Activated CD4-positive, alpha-beta T cell treated with anti-CD3 and anti-CD28 coated beads, Interleukin-2, amount 50 U/mL, for 24 hours (primary cell): ENCODE measurements at places on chromosomes 4 and X.

- no peak for DNase-seq
Observed at GRCh38 chrX:17077361-17077760, 130.9 kb downstream of the REPS2 start.

- no peak for DNase-seq
Observed at GRCh38 chr4:147741190-147741788, 9.4 kb downstream of the ARHGAP10 start.

DNA sequence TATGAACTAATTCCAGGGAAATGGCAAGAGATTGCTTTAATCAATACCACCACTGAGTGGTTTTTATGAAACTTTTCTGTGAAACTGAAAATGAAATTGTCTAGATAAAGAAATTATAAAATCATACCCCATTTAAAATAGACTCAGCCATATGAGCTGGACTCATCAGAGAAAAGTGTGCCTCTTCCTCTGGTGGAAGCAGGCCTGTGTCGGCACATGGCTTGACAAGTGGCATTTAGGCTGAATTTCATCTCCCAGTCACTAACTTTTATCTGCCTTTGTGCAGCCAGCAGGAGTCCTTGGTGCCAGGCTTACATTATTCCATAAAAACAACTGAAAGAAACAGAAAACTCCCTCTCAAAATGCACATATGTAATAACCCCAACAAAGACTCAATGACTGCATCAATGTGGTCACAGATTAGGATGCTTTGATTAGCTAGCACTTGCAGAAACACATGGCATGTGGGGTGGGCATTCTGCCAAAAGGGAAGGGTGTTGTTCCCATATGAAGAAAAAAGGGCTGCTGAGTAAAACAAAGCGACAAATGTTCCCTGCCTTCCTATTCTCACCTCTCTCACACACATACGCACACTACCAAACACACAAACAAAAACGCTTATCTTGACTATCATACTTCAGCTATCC lies 232.3 kb downstream of the PABPC4L start:
- no peak for DNase-seq

GRCh38 chrX:48196745-48197201 lies at the start of gene SSX5:
SSX5 (minus strand) TSS chrX:48196795; CDS start chrX:48195358, 1,437 bp downstream.
- DNase-seq: no peak

- DNase-seq: no peak
Observed at GRCh38 chrX:152220606-152221005, 82.2 kb upstream of the MAGEA10 start.

- DNase-seq: no peak
Observed at GRCh38 chr4:152699313-152699712, 19.5 kb upstream of the TMEM154 start.

GRCh38 chr4:124505211-124505610 lies 207.3 kb downstream of the ANKRD50 start:
- DNase-seq: no peak

- no peak for DNase-seq
Observed at GRCh38 chr4:6049985-6050384, 31.8 kb upstream of the C4orf50 start.

- DNase-seq: no peak
Observed at GRCh38 chr4:13059019-13059418, 425.1 kb downstream of the RAB28 start.

DNA sequence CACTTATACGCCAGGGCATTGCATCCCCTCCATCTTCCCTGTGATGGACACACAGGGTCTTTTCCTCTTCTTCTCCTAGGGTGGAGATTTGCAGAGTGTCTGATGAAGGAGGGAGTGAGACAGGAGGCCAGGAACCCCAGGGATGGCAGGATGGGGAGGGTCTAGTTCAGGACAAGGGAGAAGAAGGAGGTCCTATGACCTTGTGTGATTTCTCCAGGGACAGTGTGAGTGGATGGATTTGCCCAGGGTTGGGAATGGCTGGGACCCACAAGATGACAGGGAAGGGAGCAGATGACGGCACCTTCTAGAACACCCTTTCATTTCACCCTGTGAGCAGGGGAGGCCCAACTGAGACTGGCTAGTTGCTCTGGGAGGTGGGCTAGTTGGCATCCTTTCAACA lies 34.2 kb downstream of the CYTL1 start:
- DNase-seq: no peak

DNA sequence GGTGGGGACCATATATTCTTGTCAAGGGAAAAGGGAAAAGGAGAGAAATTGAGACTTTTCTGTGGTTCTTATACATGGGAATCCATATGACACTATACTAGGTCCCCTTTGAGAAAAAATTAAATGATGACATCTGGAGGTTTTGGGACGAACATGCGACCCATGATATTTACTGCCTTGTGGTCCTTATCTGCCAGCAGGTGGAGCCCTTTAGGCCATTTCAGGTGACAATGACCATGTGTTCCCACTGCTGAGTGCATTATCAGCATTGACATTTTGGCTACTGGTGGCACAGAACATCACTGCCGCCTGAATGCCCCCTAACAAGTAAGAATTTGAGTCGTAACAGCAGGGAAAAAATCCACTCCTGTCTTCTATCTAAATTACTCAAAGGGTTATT lies 843.4 kb downstream of the FSTL5 start:
- no peak for DNase-seq

DNA sequence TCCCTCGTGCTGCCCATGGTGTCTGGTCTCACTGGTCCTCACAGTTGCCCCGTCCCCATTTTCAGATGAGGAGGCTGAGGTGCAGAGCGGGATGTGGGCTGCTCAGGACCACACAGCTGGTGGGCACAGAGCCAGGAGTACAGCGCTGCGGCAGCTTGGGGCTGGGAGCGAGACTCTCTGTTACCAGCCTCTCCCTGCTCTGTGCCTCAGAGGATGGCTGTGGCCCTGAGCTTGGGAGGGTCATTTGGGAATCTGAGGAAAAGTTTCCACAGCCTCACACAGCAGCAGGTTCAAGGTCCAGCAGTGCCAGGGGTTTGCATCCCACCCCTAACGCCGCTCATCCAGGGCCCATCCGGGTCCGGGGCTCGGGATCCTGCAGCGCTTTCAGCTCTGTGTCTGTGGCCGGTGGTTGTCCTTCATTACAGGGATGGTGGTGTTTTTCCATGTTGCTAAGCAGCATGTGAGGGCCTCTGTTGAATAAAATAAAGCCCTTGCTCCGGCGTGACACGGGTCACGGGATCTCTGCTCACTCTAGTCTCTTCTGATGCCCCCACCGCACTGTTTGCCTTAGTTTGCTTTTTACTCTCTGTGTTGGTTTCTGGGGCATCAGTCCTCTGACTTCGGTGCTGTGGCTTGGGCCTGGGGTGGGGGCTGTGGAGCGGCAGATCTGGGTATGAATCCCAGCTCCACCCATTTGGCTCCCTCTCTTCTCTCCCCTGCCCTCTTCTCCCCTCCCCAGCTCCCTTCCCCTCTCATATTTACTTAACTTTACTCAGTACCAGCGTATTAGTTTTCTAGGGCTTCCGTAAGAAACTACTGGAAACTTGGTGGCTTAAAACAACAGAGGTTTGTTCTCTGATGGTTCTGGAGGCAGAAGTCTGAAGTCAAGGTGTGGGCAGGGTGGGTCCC lies 6.5 kb downstream of the WFS1 start:
- no peak for DNase-seq

- no peak for DNase-seq
Observed at GRCh38 chr4:38255572-38255971, 295.4 kb downstream of the PTTG2 start.

DNA sequence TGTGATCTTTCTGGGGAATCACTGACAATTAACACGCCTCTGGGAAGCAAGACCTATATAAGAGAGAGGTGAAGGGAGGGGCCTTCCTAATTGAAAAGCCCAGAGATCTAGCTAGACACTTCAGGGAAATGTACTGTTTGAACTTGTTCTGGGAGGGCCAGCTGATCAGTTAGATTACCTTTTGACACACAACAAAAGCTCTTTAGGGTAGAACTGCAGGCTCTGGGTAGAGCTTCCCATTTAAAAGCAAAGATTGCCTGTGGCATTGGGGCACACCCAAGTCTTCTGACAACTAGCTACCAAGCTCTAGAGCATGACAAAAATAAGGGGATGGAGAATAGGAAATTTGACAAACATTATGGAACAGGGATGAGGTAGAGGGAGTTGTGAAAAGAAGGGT lies 26.3 kb downstream of the AREG start:
- DNase-seq: no peak

DNA sequence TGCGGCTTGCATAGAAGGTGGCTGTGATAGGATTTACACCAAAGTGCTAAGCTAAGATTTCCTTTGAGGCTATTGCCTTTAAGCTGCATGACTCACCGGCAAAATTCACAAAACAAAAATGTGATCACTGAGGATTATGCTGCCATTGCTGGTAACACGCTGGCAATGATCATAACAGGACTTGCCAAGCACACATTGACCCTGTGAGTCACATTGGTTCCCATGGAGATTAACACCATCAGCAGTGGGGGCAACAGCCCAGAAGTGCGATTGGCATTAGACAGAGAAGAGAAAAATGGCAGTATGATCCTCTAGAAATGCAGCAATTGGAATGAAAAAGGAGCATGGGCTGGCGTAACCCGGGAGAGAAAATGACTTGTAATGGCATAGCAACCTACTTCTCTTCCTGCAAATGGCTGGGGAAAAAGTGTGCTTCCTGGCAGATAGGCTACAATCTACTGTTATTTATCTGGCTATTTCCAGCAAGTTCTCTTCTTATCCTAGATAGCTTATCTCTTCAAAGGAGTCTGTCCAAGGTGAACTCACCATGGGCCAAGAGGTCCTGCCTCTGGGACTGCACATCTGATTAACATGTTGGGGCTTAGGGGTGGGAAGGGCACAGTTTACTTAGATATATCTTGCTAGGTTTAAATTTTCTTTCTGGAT lies 314.2 kb upstream of the IGFBP7 start:
- DNase-seq: no peak
